ENCODE measurements at places on chromosomes 7 and 10. TPM values are rescaled to one million over a fixed set of nuclear protein-coding genes. Genes with fewer than 3 reads are reported as not detected.

DNA sequence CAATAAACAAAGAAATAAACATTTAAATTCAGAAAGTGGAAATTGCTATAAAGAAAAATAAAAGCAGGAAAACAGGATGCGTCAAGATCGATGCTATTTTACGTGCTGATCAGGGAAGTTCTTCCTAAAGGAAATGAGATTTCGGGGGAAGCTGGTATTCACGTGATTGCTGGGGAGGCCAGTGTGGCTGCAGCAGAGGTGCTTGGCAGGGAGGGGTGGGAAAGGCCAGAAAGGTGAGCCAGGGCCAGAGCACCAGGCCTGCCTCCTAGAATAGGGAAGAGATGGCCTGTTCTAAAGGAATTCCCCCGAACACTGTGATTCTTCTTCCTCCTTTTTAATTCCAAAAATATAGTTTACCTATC lies 923 bp upstream of the CREB3L2 start:
- no peak for DNase-seq

DNA sequence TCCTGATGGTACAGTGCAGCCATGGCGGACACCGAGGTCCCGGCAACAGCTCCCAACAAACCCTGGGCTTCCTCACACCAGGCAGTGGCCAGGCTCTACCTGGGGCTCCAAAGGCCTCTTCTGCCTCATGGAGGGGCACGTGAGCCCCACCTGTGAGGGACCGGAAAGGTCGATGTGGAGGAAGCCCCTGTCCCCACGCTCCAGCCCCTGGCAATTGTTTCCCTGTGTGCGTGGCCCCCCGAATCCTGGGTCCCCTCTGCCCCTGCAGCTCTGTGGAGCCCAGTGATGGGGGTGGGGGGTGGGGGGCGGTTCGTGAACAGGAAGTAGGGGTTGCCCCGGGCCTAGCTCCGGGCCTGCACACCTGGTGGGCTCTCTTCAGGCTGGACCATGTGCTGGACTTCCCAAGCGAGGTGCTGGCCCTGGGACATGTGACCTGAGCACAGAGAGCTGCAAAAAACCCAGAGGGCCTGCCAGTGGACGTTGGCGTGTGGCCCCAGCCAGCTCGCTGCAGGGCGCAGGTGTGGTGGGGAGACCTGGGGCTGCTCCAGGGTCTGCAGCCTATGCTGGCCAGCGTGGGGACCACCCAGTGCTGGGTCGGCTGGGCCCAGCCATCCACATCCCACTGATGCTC lies 72.6 kb downstream of the INPP5A start:
- DNase-seq, result no peak

DNA sequence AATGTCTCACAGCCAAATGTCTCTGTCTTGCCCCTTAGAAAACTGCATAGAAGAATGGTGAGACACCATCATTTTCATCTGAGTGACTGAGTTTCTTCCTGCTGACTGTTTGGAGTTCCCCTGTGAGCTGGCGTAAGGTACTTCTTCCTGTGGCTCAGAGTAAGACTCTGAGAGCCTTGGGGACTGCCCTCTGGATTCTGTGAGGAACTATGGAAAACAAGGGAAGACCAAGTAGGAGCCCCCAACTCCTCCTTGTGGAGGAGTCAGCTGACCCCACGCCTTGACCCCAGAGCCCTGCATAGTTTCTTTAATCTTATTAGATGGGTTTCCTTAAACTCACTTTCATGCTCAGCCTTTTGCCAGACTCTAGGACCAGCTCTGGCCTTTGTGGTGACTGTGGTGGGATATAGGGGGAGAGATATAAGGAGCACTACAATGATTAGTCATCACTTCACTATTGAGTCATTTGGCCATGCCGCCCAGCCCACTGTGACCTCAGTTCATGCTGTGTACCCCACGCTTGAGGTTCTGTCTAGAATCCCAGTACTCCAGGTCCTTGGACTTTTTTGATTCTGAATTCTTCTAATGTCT lies 51.8 kb upstream of the FAM133B start:
- DNase-seq, result no peak

The C10orf143 gene
- total RNA-seq, result 1.1 TPM

- no peak for DNase-seq
These were observed 50.4 kb upstream of the FAM3C start for GRCh38 chr7:121446526-121446925.

DNA sequence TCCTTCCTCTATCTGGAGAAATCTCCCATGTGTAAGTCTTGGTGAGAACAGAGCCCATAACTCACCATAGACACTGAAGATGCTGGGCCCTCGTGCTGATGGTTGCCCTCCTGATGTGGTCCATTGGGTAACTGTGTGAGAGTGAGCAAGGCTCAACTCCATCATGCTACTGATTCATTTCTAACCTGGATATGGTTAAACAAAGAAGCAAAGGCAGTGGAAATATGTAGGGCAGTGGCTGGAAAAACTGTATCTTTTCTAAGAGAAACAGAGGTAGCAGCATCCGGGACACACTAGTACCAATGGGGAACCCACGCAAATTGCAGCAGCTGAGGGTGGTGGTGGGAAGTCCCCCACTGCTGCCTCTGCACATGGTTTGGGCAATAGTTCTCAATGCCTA lies 221.7 kb downstream of the KLF6 start:
- no peak for DNase-seq

The TSPAN13 gene
- 91.9 TPM for total RNA-seq

The ANXA8 gene
- not detected for total RNA-seq

DNA sequence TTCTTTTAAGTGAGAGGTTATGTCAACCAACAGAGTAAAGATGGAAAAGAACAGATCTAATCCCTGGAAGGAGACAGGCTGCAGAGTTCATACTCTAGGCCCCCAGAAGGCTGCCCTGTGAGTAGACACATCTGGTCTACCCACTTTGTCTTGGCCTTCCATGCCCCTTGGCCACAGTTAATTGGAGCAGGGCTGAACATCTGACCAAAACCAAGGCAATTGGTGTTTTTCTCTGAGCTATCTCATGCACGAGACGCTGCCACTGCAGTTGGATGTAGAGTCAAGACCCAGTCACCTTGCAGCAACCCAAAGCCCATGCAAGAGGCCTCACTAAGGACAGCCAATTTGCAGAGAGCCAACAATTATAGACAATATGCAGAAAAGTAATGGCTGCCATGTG lies 9.0 kb downstream of the MYOF start:
- no peak for DNase-seq

DNA sequence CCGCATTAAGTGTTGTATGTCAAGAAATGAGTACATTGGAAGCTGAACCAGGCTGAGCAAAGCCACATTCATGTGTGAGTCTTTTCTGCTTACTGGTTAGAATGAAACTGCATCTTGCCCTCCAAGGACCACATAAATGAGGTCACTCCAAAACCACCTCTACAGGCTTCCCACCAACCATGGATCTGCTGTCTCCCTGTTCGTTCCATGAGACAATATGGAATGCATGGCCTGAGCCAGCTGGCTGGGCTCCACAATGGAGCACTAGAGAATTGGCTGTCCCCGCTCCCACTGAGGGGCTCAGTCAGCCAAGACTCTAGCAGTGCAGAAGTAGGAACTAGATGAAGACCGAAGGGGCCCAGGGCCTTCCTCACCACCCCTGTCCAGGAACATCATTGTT lies 120.8 kb downstream of the TNS3 start:
- DNase-seq, result no peak

GRCh38 chr7:151774951-151775350 lies 102.0 kb downstream of the PRKAG2 start:
- no peak for DNase-seq

DNA sequence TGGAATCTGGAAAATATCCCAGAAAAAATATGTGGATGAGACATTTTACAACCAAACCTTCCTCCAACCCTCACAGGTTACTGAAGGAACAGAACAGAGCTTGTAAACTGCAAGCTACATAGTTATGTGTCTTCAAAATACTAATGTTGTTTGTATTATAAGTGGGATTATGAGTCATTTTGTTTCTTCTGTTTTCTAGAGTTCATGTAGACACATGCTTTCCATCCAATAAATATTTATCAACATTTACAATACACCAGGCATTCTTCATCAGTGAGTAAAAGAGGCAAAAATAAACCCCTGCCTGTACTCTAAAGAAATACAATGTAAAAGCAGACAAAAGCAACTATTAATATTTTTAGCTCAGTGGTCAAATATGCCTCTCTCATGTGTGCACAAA lies 38.0 kb upstream of the TES start:
- DNase-seq, result no peak

DNA sequence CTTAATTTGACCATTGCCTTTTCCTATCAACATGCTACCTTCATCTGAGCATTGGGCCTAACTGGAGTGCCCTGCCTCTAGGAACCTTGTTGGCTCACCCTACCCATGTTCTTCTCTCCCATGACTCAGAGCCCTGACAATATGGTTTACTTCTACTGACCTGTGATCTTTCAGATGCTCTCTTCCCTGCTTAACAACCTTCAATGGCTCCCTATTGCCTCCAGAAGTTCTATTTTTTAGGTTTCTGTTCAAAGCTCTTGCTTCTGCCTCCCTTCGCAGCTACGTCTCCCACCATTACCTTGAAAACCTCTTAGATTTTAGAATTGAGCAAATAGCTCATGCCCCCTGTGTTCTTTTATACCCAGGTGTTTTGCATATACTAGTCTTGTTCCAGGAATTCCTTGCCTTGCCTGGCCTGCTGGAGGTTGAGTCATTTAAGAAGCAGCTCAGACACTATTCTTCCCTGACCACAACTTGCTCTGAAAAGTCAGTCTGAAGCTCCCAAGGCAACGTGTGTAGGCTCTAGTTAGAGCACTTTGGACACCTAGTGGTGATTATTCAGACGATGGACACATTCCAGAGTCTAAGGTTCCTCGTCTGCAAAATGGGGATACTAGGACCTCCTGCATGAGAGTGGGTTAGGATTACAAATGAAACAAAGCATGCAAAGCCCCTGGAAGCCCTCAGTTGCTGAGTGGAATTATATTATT lies 64.4 kb upstream of the EMX2 start:
- no peak for DNase-seq

GRCh38 chr7:3206771-3207191 lies 94.3 kb upstream of the SDK1 start:
- no peak for DNase-seq

The RINT1 gene
- 23.9 TPM for total RNA-seq

GRCh38 chr7:90119178-90119971 lies 34.9 kb upstream of the STEAP1 start:
- peak; percentile 76 for DNase-seq

The TNKS2 gene
- total RNA-seq, result 151 TPM

DNA sequence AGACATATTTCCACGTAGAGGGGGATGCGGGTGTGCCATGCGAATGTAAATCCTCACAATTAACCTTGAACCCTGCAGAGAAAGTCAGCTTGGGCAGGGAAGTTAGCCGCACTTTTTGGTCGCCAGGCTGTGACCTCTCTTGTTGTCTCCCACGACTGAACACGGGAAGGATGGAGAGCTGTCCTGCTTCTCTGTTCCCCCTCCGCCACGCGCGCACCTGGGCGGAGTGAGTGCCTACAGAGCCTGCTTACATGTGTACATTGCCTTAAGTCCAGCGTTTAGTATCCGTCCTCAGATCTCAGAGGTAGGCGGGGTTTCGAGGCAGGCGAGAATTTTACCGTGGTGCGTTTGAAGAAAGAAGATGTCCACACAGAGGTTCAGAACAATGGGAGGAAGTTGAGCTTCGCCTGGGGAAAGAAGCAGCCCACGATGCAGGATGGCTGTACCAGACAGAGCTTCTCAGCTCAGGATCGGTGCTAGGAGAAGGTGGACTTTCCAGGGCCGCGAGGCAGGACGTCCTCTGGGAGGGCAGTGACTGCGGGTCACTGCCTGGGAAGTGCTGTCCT lies 482 bp upstream of the ERCC6 start:
- DNase-seq, result peak; percentile 57

- DNase-seq, result no peak
These were observed 327.3 kb downstream of the PHTF2 start for GRCh38 chr7:78125884-78126283.

The CALML5 gene
- total RNA-seq, result not detected

The HSPA14 gene
- 14.8 TPM for total RNA-seq

- DNase-seq, result no peak
These were observed 876.2 kb upstream of the AUTS2 start for GRCh38 chr7:68722044-68722443.

DNA sequence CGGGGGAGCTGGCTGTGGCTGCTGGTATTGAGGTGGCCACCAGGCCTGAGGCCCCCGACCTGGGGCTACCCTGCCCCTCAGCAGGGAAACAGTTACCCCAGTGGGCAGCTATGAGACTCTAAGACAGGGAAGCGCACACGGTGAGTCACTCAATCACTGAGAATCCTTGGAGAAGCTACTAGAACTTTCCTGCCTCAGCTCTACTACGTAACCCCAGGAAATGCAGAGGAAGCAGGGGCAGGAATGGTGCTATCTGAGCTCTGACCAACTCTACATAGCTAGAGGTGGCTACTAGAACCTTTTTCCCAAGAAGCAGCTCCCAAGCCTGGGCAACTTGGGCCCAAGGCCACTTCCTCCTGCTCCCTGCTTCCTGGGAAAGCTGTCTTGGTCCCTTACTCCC lies 11.8 kb downstream of the DNAJB12 start:
- no peak for DNase-seq

GRCh38 chr10:11742009-11742778 lies at the start of gene ECHDC3:
TSS of gene ECHDC3 (plus strand) at chr10:11742382. CDS start at chr10:11742577, 195 bp downstream.
- DNase-seq, result peak; percentile 4

DNA sequence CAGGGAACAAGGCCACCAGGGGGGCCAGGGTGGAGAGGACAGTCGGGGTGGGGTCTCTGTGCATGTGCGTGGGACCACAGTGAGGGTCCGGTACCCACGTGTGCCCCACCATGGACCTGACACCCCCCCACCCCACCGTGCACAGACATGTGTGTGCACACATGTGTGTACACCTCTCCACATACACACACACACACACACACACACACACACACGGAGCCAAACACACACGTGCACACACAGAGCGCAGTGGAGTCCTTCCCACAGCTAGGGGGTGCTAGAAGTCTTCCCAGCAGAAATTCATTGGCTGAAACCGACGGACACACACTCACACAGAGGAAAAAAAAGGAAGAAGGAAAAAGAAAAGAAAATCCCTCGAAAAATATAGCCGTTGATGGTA lies 42.8 kb upstream of the GNA12 start:
- DNase-seq, result no peak

DNA sequence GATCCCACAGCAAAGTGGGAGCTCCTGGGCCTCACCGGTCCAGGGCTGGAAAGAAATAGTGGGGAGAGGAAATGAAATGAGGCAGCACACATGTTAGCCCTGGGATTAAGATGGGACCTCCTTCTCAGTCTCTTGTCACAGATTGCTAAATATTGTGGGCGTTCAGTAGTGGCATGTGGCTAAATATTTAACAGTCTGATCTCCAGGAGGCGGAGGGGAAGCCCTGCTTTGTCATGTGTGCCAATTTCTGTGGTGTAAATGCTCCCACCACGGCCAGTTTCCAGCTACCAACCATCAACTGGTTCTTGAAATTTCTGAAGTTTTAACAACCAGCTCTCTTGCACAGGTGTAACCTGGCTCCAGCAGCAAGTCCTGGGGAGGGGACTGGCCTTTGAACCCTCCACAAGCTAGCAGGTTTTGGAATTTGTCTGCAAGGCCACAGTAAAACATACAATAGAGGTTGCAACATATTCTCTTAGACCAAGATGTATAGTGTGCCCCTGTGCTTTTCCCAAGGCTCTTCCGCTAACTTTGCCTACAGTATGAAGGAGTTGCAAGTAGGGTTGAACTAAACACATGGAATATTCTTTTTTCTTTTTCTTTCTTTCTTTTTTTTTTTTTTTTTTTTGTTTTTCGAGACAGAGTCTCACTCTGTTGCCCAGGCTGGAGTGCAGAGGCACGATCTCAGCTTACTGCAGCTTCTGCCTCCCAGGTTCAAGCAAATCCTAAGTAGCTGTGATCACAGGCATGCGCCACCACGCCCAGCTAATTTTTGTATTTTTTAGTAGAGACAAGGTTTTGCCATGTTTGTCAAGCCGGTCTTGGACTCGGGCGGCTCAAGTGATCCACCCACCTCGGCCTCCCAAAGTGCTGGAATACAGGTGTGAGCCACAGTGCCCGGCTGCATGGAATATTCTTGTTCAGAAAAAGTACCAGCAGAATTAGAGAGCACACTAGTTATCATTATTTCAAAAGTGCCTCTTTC lies 103.1 kb upstream of the PCBD1 start:
- DNase-seq, result no peak

Measured in occipital lobe (tissue), 3 donors.